ENCODE measurements at places on chromosomes 6 and 20. TPM values are rescaled to one million over a fixed set of nuclear protein-coding genes. Genes with fewer than 3 reads are reported as not detected.

- no peak for DNase-seq
These were observed 33.7 kb downstream of the PTGIS start for GRCh38 chr20:49534255-49534712.

- DNase-seq = no peak
These were observed 38.6 kb downstream of the OVOL2 start for GRCh38 chr20:18019068-18019467.

DNA sequence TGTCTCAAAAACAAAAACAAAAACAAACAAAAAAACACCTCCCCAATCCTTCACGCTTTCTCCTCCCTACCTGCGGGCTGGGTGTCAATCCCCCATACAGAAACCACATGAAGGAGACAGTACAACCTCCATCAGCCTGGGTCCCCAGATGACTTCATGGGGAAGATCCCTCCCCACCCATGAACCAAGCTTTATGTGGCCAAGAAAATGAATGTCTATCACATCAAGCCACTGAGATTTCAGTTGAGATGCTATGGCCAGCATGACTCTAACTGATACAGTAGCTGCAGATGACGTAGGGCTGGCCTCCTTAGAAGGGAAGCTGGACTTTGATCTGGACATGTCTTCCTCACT is 21.2 kb upstream of the BNIP5 start:
- DNase-seq = no peak

DNA sequence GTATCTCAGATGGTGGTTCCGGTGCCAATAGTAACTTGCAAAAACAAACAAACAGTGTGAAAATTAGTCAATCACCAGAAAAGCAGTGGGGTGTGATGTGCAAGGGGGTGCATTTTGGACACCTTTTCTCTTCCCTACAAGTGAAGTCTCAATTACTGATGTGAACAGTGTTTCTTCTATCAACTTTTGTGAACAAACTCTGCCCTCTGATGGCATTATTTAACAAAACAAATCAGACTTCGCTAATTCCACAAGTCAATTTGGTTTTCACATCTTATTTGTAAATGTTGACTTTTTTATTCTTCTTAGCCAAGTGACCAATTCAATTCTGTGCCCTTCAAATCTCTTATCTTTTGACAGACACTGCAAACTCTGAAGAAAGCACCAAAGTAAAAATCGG is 212.2 kb downstream of the UST start:
- DNase-seq = no peak

DNA sequence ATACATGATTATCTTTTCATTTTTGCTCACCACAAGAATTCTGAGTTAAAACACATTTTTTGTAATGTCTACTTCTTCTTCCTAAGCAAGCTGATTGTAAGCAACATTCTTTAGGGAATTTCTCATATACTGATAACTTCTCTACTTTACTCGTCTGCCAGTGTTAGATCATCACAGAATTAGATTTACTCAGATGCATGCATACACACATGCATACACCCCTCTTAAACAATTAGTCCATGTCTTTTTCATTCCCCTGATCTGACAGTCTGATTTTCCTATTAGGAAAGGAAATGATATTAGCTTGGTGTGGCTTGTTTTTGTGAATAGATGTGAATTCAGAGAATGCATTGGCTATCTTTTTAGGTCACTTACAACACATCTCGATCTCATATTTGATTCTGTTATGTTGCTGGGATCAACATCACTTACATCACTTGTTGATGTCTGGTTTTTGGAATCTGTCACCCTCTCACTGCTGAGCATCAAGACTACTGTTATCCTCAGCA is 91.4 kb downstream of the FIG4 start:
- no peak for DNase-seq

MEP1A gene
- 0.13 TPM for polyA plus RNA-seq

- DNase-seq = no peak
These were observed 20.6 kb downstream of the SLC22A1 start for GRCh38 chr6:160142115-160142715.

DNA sequence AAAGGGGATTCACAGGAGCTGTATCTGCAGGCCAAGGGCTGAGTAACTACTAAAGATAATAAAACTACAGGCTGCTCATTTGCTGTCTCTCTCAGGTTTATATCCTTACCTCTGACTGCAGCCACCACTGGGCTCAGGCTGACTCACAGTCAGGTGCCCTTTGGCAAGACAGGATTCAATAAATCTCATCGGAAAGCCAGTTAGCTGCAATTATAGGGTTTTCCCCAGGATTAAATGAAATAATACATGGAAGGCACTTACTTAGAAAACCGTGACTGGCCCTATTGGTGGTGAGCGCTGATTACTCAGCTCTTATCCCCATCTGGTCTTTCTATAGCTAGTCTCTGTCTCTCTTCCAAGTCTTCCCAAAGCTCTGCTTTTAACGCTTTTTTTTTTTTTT is 26.4 kb downstream of the RMND1 start:
- no peak for DNase-seq

DNA sequence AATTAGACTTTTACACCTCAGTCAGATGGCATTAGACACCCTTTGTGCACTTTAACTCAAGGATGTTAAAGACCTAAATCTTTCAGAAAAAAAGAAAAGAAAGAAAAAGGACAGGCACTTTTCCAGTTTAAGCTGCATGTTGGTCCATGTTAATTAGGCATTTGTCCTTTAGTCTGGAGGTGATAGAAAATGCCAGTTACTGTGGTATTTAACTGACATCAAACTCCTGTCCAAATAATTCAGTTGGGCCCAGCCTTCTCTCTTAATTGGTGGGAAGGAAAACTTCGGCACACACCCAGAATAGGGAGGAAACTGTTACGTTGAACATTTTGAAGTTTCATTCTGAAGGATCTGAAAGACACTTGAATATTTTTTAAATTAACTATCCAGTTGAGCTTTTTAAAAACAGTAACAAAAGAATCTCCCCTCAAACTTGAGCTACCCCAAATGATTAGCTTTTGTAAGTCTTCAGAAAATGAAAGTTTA is 30.3 kb downstream of the RREB1 start:
- no peak for DNase-seq
